ENCODE measurements at places on chromosomes 4 and X.
A peak's percentile ranks its signal among the peaks of the same experiment; 100 is the strongest.

GRCh38 chr4:145396581-145396980 is 85.1 kb upstream of the SMAD1 start:
- no peak for DNase-seq

DNA sequence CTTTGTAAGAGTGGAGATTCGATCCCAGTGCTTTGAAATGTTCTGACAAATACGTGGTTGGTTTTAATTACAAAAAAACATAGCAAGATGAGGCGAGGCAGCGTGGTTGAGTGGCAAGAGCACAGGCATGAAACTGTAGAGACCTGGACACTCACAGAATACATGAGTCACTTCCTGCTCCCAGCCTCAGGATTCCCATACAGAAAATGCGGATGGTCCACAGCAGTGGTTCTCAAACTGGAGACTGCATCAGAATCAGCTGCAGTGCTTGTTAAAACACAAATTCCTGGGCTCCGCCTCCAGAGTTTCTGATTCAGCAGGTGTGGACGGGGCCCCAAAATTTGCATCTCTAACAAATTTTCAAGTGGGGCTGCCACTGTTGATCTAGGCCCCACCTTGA is 10.1 kb downstream of the OTOP1 start:
- DNase-seq = peak; percentile 60

- no peak for DNase-seq
Observed at GRCh38 chr4:144584428-144584827, 61.5 kb upstream of the HHIP start.

DNA sequence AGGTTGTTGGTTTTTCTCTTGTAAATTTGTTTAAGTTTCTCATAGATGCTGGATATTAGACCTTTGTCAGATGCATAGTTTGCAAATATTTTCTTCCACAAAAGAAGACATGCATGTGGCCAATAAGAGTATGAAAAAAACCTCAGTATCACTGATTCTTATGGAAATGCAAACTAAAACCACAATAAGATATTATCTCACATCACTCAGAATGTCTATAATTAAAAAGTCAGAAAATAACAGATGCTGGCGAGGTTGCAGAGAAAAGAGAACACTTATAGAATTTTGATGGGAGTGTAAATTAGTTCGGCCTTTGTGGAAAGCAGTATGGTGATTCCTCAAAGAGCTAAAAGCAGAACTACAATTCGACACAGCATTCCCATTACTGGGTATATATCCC is 1355.6 kb downstream of the FAM133A start:
- no peak for DNase-seq

- DNase-seq = no peak
Observed at GRCh38 chr4:38202242-38202641, 242.0 kb downstream of the PTTG2 start.

DNA sequence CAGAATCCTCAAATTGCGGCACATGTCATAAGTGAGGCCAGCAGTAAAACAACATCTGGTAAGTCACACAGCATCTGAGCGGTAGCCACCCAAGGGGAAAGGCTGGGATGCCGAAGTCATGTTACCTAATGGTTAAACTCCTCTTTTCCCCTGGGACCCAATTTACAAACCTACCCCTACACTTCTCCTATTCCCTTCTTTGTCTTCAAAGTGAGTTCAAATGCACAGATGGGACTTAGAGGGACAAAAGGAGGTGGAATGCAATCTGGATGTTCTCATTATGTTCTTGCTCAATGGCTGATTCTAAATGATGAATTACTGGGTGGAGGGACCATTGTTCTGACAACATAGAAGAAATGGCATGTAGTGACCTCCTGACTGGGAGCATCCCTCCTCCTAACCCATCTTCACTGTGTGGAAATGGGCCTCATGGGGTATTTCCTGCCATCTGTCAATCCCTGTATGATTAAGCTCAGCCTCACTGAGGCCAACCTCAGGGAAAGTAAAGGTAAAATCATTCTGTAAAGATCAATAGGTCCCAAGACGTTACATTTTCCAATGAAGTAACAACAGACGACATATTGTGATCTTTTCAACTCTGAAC is 8.5 kb downstream of the CD40LG start:
- no peak for DNase-seq

DNA sequence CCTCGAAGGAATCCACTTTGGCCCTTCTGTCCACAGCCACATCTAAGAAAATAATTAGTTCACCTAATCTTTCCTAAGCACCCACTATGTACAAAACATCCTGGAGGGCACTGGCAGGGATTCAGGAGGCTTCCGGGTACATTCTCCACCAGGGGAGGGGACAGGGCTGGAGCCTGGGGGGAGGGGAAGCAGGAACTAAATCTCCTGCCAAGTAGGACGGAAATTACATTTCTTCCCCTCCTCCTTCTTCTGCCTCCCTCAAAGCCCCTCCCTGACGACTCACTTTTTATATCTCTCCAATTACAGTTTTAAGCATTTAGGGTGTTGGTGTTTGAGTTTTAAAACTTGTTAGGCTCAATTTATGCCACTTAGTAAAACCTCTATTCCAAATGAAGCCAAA is 203.1 kb downstream of the BCOR start:
- DNase-seq = peak; percentile 27

DNA sequence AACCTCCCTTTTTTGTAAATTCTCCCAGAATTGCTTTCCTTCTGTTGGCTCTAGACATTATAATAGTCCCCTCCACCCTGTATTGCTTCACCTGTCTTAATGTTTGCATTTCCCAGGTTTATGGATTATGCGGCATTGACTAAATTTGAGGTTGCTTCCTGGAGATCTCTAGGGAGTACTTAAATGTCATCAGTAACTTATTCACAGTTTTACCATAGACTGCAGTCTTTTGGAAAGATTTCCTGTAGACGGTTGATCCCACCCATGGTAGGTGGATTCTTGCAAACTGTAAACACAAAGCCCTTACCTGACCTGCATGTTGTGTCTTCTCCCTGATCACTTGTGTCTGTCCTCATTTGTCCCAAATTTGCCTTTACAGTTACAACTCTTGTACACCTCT is 6.2 kb upstream of the NOX1 start:
- DNase-seq = no peak

GRCh38 chr4:153025406-153025805 is 89.3 kb downstream of the FHDC1 start:
- no peak for DNase-seq

GRCh38 chr4:121164291-121164690 is at the start of gene TNIP3:
Gene TNIP3, minus strand, starts transcription at chr4:121164321. Its CDS starts 196 bp downstream, at chr4:121164125.
- no peak for DNase-seq

GRCh38 chr4:128524311-128524710 is 236.7 kb upstream of the PGRMC2 start:
- peak; percentile 8 for DNase-seq

- no peak for DNase-seq
Observed at GRCh38 chrX:26411045-26411444, 195.1 kb downstream of the MAGEB5 start.

DNA sequence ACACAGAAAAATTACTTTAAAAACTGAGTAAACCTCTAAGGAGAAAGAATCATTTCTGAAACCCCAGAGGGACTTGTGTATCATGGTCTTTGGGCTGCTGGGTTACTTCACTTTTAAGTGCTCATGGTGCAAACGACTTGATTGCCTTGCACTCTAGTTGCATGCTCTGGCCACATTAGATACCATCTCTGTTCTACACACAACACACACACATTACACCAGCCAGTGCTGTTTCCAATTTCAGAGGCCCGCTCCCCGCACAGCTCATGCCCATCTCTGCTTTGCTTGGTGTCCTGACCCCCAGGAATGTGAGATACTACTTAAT is 2.1 kb downstream of the PPP3CA start:
- peak; percentile 33 for DNase-seq

DNA sequence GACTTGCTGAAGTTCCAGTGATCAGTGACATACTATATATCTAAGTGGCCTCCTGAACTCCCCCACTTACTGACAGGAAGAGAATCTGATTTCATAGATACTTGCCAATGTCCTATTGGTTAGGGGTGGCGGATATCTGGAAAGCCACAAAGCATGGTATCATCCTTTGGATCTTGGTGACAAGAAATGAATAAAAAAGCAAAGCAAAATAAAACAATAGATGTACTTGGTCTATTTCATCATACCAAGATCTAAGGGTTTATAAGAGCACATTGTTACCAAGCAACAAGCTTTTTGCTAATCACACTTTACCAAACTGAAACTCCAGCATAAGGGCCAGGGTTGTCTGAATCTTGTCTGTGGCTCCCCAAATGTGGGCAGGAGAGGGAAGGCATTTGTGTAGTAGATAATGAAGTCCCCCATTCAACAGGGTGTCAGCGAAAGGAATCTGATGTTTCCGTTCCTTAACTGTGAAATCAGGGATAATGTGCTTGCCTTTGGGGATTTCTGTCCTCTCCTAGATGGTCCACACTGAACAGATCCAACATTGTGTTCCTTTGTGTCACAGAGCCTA is 125.0 kb upstream of the SMIM10 start:
- no peak for DNase-seq

All from SW480 (cell line).